ENCODE measurements at places on chromosomes 16 and 17. TPM values are rescaled to one million over a fixed set of nuclear protein-coding genes. Genes with fewer than 3 reads are reported as not detected.

The NPIPA3 gene
- not detected for total RNA-seq

- no peak for DNase-seq
These were observed 25.5 kb downstream of the CDH5 start for GRCh38 chr16:66391726-66392670.

DNA sequence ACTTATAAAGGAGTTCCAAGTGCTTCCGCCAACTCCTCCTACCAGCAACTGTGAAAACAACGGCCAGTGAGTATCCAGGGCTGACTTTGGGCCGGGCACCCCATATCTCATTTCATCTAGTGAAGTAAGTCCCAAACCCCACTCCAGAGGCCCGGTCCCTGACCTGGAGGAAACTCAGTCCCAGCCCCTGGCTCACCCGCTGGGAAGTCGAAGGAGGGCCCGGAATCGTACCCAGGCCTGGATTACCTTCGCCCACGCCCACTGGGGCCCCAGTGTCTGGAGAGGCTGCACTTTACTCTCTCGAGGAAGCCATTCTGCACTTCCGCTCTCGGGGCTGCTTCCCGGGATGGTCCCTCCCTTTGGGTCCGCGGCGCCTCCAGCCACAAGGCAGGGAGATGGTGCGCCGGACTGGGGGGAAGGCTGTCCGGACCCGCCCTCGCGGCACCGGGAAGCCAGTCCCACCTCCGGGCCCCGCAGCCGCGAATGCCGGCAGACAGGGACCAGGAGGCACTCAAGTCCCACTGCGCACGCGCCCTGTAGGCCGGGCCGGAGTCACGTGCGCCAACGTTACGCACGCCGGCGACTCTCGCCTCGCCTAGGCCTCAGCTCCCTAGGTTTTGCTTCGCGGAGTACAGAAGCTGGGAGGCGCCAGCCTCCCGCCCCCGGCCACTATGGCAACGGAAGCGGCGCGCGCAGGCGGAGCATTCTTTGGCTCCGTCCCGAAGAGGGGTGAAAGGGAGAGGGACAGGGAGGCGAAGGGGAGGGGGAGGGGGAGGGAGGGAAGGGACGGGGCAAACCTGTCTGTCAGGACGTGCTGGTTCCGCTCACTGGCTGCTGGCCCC, at the start of gene CMTR2:
TSS of gene CMTR2 (minus strand) at position 513 of the 842 bp plus-strand sequence. CDS start 3,482 bp downstream, outside the sequence.
- DNase-seq, result peak; percentile 97

- no peak for DNase-seq
These were observed 36.6 kb upstream of the ADORA2B start for GRCh38 chr17:15908378-15908777.

DNA sequence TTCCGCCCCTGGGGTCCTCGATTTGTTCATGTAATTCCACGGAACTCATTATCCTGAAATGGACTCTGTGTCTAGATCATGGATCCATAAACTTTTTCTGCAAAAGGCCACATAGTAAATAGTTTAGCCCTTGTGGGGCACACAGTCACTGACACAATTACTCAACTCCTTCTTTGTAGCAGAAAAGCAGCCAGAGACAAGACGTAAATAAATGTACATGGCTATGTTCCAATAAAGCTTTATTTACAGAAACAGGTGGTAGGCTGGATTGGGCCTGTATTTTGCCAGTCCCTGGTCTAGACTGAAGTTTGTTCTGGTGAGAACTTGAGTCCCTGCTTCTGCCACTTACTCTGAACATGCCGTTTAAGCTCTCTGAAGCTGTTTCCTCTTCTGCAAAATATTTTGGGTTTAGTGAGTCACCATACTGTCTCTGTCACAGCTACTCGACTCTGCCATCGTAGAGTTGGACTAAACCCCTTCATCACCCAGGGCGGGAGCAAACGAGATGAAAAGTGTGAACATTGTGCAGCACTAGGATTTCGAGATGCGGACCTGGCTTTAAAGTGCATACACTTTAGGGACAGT, 61.9 kb upstream of the FOXF1 start:
- no peak for DNase-seq

DNA sequence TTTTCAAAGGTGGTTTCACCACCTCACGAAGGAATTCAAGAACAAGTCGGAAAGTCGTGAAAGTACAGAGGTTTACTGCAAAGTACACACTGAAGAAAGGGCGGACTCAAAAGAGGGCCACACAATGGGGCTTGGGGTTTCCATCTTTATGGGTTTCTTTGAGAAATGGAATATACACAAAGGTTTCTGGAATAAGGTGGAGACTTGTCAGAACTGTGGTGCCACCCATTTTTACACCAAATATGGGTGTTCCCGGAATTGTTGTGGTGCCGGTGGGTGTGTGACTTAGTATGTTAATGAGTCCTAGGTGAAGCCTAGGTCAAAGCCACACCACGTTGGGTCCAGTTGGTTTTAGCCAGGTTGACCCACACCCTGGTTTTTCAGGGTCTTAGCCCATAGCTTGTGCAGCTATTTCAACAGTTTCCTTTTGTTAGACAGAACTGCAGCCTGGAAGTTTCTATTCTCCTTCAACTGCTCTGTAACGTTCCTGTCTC, 567 bp upstream of the GCSH start:
- no peak for DNase-seq

The PPM1E gene
- total RNA-seq, result 0.48 TPM

The ALOX12B gene
- total RNA-seq, result 0.25 TPM

DNA sequence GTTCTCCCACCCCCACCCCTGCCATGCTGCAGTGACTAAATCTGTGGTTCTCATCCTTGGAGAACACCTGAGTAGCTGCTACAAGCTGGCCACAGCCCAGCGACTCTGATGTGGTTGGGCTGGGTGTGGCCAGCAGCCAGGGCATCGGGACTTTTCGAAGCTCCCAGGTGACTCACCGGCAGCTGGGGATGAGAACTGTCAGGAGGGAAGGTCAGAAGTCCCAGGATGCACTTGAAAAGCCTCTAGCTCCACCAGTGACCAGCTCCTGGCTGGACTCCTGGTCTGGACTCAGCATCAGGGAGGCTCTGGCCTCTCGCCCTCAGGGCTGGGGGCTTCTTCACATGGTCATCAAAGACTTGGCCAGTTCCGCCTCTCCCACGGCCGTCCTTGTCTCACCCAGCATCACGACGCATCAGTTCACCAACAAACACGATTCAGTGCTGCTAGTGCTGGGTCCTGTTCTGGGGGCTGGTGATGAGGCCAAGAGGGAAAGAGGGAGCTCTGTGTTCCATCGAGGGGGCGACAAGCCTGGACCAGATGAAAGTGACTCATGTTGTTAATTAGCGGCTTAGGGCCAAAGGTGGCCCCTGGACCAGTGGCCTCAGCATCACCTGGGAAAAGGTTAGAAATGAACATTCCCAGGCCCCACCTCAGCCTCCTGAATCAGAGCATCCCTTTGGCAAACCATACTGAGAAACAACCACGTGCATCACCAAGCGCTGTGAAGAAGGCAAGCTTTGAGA, 3.9 kb upstream of the C17orf99 start:
- peak; percentile 77 for DNase-seq

The PPY gene
- not detected for total RNA-seq

DNA sequence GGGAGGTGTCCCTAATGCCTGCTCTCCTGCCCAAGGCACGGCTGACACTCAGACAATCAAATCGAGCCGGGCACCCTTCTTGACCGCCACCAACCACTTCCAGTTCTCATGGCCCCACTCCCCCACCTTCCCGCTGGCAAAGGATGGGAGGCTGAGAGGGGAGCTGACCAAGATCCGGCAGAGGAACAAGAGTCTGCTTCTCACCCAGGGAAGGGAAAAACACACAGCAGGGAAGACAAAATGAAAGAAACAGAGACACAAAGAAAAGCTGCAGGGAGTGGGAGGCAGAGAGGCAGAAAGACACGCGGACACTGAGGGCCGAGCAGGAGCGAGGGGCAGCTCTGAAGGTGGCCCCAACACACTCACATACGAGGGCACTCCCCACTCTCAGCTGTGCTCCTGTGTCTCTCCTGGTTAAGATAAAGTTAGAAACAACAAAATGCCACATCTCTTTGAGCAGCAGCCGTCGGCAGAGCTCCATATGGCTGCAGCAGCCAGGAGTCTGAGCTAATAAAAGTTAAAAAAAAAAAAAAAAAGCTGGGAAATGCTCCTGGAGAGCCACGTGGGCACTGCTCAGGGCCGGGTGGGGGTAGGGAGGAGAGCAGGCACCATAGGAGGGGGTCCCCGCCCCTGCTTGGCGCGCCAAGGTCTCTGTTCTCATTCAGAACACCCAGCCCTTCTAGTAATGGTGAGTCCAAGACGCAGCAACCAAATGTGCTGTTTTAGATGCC, 7.4 kb downstream of the LRRC75A start:
- no peak for DNase-seq

DNA sequence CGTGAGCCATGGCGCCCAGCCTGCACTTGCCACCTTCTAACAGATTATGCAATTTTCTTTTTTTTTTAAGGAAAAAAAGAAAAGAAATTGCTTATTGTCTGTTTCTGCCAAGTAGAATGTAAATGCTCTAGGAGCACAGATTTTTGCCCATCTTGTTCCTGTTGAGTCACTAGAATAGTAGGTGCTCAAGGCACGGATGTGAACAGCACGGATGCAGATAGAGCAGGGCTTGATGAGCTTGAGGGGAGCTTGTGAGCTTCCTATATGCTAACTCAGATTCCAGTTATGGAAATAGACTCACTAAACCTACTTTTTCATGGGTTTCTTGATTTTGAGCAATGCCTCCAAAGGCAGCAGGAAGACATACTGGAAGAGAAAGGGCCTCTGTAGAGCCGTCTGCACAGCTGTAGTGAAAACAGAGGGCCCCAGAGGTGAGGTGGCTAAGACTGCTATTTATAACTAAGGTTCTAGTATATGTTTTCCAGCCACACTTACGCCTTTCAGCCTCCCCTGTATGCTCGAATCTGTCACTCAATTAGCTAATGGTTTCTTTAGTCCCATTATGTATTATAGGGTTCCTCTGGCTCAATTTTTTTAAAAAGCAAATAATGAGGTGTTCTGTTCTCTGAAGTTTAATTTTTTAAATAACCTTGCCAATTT, 72.8 kb downstream of the WWP2 start:
- no peak for DNase-seq

The ASIC2 gene
- 4.6 TPM for total RNA-seq

The IL34 gene
- 2.2 TPM for total RNA-seq

The PIEZO1 gene
- 218 TPM for total RNA-seq

DNA sequence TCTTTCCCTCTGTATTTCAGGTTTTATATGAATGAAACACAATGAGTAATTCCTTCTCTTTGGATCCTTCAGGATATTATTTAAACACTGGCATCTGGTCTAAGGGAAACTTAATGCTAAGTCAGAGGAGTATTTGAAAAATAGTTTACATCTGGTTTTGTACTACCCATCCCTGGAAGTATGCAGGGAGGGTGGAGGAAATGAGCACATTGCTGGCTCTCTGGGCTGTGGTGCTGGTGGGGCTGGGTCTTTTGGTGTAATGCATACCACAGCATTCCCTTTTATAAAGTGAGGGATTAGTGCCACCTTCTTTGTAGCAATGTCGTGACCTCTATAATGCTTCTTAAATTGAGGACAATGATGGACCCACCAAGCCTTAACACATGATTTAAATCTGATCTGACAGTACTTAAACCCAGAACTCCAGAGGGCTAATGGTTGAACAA, 105.5 kb upstream of the AXIN2 start:
- no peak for DNase-seq

- DNase-seq, result no peak
These were observed 89.9 kb downstream of the CYLD start for GRCh38 chr16:50831751-50832150.

The CNTD1 gene
- 0.79 TPM for total RNA-seq

GRCh38 chr17:34533806-34534527, 45.4 kb upstream of the TMEM132E start:
- DNase-seq, result no peak

GRCh38 chr17:71632328-71632727, 488.5 kb upstream of the SOX9 start:
- DNase-seq, result no peak

GRCh38 chr16:68444056-68444657, 4.2 kb downstream of the SMPD3 start:
- DNase-seq, result peak; percentile 69

The CES5A gene
- total RNA-seq, result not detected

DNA sequence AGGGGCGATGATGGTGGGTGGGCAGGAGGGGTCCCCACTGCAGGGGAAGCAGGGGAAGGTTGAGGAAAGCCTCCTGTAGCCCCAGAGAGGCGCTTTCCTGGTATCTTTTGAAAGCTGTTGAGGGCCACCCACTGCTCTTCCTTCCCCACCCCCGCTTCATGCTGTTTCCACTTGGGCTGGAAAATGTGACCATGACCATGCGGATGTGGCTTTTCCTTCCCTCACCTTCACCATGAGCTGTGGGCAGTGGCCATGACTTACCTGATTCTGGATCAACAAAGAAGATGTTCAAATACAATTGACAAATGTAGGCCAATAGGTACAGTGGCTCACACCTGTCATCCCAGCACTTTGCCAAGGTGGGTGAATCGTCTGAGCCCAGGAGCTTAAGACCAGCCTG, 13.8 kb downstream of the MVP start:
- DNase-seq, result no peak

DNA sequence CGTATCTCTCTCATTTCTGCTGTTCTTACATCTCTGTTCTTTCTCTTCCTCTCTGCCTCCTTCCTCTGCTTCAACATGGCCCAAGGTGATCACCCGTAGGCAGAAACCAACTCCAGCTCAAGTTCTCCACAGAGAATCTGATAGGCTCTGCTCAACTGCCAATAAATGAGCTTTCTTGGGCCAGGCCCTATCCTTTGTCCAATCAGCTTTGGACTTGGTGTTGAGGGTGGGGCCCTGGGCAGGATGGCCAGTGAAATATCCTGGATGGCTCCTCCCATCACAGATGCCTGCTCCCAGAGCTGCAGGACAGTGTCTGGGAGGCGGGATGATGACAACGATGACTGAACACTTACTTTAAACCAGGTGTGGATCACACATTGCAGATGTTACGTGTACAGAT, 17.4 kb upstream of the BRD7 start:
- DNase-seq, result no peak

- DNase-seq, result no peak
These were observed 576 bp downstream of the EPOP start for GRCh38 chr17:38674014-38674748.

DNA sequence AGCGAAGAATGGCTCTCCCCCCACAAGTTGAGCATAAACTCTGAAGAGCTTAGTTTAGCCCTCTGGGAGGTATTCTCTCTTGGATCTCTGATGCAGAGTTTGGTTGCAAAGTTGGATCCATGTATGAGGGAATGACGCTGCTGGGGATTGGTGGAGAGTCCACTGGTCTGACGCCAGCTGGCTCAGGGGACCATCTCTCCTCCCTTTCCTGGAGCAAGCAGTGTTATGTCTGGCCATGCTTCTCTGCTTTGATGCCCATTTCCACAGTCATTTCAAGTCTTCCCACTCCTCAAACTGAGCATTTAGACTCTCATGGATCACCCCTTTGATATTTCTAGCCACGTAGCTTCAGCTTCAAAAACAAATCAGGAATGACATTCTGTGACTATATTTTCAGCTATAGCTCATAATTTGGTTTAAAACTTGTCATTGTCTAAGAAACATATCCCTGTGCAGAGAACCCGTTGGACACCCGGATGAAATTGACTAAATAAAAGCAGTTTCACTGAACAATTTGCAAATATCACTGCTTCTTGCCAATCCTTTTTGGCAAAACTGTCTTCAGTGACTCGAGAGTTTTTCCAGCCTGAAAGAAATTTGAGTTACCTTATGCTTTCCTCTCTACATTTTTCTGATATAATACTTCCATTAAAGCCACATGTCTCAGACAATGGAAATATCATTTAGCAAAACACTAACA, 193.4 kb upstream of the CDH11 start:
- DNase-seq, result peak; percentile 24

- no peak for DNase-seq
These were observed 17.9 kb downstream of the NGFR start for GRCh38 chr17:49513044-49513395.

Measured in mucosa of descending colon (tissue), 3 donors.